ENCODE measurements at places on chromosomes 6 and 20.
A peak's percentile ranks its signal among the peaks of the same experiment; 100 is the strongest.

DNA sequence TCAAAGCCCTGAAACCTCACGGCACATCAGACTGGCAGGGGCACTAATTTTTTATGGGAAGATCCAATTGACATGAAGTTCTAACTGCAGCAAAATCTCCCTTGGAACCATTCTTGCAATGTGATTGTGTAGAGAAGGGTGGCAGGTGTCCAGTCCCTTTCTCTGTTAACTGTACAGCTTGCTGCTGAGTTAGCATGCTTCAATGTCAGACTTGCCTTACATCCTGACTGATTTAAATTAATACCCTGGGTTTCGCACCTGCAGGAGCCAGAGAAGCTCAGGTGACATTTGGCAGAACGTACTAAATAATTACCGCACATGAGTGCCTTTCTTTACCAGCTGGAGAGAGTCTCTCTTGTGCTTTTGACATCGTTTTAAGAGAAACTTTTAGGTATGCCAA is 123.0 kb downstream of the DOK5 start:
- DNase-seq, result no peak

- peak; percentile 67 for DNase-seq
These were observed 980 bp downstream of the MBOAT1 start for GRCh38 chr6:20211037-20211940.

DNA sequence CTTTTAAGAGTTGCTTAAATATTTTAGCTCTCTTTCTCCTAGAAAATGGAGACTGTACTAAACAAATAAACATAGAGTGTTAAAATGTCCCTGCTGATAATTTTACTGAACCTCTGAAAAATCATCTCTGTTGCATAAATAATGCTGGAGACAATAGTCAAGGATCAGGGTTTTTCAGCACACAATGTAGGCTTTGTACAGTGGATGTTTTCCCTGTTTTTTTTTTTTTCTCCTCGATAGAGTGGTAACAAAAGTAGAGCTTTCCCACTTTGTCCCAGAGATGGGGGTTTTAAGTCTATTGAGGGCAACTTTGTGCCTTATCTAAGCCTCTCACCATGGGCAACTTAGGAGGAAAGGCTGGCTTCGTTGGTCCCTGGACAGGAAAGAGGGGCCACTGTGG is 222.6 kb upstream of the HDDC2 start:
- DNase-seq, result no peak

DNA sequence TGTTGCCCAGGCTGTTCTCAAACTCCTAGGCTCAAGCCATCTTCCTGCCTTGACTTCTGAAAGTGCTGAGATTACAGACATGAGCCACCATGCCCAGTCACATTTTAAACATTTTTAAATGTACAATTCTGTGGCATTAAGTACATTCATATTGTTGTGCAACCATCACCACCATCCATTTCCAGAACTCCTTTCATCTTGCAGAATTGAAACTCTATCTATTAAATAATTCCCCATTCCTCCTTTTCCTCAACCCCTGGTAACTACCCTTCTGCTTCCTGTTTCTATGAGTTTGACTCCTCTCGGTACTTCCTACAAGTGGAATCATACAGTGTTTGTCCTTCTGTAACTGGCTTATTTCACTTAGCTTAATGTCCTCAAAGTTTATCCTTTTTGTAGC is 103.8 kb upstream of the NAA20 start:
- DNase-seq, result no peak

- DNase-seq, result no peak
These were observed 39.6 kb upstream of the STX16 start for GRCh38 chr20:58611236-58612030.

GRCh38 chr20:47855799-47856198 is 70.5 kb upstream of the SULF2 start:
- no peak for DNase-seq

DNA sequence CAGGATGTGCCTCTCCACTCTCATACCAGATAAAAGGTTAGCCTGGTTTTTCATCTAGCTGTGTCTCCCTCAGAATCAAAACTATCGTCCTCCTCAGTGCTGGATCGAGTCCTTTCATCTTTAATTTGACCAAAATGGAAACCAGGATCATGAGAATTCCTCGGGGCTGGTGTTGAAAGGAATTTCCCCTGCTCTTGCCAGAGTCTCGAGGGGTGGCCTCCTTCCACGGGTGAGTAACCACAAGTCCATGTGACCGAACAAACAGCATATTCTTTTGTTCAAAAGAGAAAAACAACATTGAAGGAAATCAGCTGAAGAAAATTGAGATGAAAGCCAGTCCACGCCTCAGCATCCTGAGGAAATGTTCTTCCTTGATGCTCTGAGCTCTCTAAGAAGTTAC is 165.9 kb upstream of the CDYL start:
- DNase-seq, result no peak

- no peak for DNase-seq
These were observed 100.6 kb downstream of the DCDC2 start for GRCh38 chr6:24257282-24257681.

DNA sequence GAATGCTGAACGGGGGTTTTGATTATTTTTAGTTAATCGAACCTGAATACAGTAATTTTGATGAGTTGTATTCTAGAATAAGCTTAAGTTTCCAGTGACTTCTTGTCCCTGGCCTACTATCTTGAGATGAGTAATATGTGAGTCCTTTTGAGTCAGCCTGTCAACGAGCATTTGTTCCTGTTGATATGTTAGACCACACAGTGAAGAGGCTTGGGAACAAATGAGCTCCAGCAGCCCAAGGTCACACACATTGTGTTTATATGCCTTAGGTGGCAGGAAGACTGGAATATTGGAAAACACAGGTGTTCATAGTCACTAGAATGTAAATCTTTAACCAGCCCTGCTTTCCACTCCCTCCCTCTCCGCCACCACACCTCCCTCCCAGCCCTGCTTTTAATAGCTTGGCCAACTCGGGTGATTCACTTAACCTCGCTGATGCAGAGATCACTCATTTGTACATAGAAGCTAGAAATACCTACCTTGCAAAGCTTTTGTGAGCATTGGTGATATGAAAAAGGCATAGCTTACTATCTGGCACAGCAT is 9.1 kb downstream of the SMPDL3A start:
- DNase-seq, result peak; percentile 88

DNA sequence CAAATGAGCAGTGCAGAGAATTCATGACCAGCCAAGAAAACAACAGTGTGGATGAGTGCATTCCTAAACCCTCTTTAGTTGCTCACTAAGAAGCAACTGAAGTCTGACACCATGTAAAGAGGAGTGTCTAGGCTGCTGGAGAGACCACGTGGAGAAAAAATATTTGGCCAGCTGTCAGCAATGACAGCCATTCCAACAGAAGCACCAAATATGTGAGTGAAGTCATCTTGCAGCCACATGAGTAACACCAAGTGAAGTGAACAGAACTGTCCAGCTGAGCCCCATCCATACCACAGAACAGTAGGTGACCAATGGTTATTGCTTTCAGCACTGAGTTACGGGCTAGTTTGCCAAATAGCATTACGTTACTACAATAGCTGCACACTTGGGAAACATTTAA is 89.4 kb downstream of the TBXT start:
- DNase-seq, result peak; percentile 34

- DNase-seq, result no peak
These were observed 103.6 kb downstream of the KIF13A start for GRCh38 chr6:17883665-17884497.

- no peak for DNase-seq
These were observed 428.8 kb upstream of the EPHA7 start for GRCh38 chr6:93848031-93848742.

DNA sequence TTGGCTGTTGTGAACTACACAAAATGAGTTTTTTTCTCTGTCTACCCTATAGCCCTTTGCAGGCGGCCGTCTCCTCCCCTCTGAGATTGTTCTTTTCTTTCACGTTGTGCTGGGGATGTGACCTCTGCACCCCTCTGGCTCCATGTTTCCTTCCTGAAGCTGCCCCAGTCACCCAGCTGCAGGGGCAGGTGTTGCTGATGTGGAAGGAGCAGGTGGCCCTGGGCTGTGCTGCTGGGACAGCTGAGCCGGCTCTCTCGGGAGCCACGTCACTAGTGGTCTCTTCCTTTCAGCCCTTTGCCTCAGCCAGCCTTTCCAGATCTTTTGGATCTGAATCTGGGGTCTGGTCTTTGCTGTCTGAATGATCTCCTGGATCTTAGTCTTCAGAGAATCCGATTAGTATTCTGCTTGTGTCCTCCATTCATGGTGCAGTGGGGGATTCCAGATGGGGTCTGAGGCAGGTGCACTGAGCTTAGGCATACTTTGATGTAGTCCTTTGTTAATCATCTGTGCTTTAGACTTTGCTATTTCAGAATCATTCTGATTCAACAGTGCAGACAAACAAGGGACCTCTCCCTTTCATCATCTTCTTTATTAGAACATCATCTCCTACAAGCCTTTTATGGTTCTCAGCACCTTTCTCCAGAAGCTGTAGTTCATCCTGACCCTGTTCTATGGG is 31.4 kb downstream of the TMEM181 start:
- DNase-seq, result no peak

DNA sequence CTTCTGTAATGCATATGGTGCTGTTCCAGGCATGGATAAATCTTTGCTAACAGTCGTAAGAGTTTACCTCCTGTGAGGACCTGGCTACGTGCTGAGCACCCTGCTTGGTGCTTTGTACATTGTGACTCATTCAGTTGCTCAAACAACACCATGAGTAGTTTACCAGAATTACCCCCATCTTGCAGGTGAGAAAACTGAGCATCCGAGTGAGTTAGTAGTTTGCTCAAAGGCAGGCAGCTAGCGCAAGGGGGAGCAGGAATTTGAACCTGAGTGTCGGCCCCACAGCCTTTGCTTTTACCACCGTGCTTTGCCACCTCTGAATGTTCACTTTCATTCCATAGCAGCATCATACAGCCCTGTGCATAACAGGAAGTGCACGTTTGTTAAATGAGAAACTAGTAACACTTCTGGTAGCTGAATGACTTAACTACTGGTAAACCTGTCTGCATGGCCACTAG is 121.9 kb downstream of the MTHFD1L start:
- no peak for DNase-seq

DNA sequence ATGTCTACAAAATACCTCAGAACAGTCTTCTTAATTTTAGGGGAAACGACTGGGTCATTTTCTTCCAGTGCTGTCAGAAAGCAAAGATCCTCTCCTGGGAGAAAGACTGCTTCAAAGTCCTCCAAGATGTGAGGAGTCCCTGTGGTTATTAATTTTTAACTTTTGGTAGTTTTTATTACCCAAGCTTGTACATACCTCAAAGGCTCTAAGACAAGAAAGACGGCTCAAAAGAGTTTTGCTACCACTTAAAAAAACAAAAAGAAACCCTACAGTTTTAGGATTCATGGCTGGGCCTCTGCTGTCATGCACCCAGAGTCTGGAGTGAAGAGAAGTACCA is 56.1 kb upstream of the APCDD1L start:
- DNase-seq, result no peak

- DNase-seq, result no peak
These were observed 27.8 kb downstream of the ASIP start for GRCh38 chr20:34268851-34269636.
